ENCODE measurements at places on chromosomes 6 and 20. TPM values are rescaled to one million over a fixed set of nuclear protein-coding genes. Genes with fewer than 3 reads are reported as not detected.

NMBR gene
- polyA plus RNA-seq: 0.45 TPM

CDC40 gene
- 29.5 TPM for polyA plus RNA-seq

BMP7 gene
- polyA plus RNA-seq: 11.1 TPM

STMND1 gene
- 1.2 TPM for polyA plus RNA-seq

CALHM5 gene
- 5.0 TPM for polyA plus RNA-seq

LY6G6D gene
- polyA plus RNA-seq: not detected

EYA2 gene
- polyA plus RNA-seq: 2.4 TPM

CALHM6 gene
- polyA plus RNA-seq: 7.2 TPM

SIM1 gene
- 0.08 TPM for polyA plus RNA-seq

IL17A gene
- polyA plus RNA-seq: not detected

NR2E1 gene
- polyA plus RNA-seq: not detected

SIRPA gene
- 12.0 TPM for polyA plus RNA-seq

TMC2 gene
- 0.09 TPM for polyA plus RNA-seq

RSPH9 gene
- 2.3 TPM for polyA plus RNA-seq

ARMH2 gene
- polyA plus RNA-seq: 0.23 TPM

TRIM10 gene
- polyA plus RNA-seq: 0.44 TPM

C6orf58 gene
- 0.95 TPM for polyA plus RNA-seq

All from right lung (tissue), 10 donors.